Cardiac muscle cell (in vitro differentiated cells and primary cell): ENCODE measurements at places on chromosomes 11 and 22.
A peak's percentile ranks its signal among the peaks of the same experiment; 100 is the strongest.

GRCh38 chr11:86067009-86067850 is 1.7 kb downstream of the PICALM start:
- H3K4me1 ChIP-seq: peaks cover 32% of the 10 kb centered on the region
- H3K36me3 ChIP-seq: no peaks in the 10 kb centered on the region
- H3K27ac ChIP-seq: peak overlapping the region; percentile 100
- DNase-seq: no peak
- H3K4me3 ChIP-seq: peak overlapping the region; percentile 83

- H3K27me3 ChIP-seq: no peaks in the 10 kb centered on the region
- H3K36me3 ChIP-seq: no peaks in the 10 kb centered on the region
- peak overlapping the region; percentile 13 for H3K27ac ChIP-seq
- DNase-seq: peak; percentile 9
Observed at GRCh38 chr11:1304380-1304779, 5.1 kb downstream of the TOLLIP start.

DNA sequence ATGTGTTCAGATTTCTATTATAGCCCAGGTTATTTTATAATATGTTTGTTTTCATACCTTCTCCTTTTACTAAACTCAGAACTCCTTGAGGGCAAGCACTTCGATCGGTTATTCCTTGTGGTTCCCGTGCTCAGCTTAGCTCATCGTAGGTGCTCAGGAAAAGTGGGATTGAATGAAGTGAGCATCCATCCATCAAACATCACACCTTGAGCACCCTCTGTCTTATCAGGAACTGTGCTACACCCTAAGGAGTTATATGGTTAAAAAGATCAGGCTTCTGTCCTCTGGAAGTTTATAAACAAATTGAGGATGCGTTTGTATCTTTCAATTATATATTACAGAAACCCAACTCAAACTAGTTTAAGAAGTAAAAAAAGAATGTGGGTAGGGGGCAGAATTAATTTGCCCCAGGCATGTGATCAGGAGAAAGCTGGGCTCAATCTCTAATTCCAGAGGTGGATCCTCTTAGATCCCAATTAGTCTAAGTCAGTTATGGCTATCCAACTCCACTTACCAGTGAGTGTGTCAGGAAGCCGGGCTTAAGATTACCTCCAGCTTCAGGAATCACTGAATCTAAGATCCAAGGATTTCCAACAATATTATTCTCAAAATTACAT is 59.9 kb upstream of the RRAS2 start:
- no peaks in the 10 kb centered on the region for H3K27me3 ChIP-seq
- H3K27ac ChIP-seq: no peak overlapping the region
- no peaks in the 10 kb centered on the region for H3K4me1 ChIP-seq
- H3K4me3 ChIP-seq: no peak overlapping the region
- no peak for DNase-seq

- no peak overlapping the region for H3K27ac ChIP-seq
- H3K4me1 ChIP-seq: no peaks in the 10 kb centered on the region
Observed at GRCh38 chr11:127919206-127920000, 668.0 kb downstream of the ETS1 start.

GRCh38 chr11:44611687-44612434 is 46.4 kb downstream of the CD82 start:
- H3K4me3 ChIP-seq: no peak overlapping the region
- DNase-seq: no peak
- no peaks in the 10 kb centered on the region for H3K36me3 ChIP-seq
- H3K4me1 ChIP-seq: peaks cover 11% of the 10 kb centered on the region
- H3K27me3 ChIP-seq: no peaks in the 10 kb centered on the region
- H3K27ac ChIP-seq: no peak overlapping the region

DNA sequence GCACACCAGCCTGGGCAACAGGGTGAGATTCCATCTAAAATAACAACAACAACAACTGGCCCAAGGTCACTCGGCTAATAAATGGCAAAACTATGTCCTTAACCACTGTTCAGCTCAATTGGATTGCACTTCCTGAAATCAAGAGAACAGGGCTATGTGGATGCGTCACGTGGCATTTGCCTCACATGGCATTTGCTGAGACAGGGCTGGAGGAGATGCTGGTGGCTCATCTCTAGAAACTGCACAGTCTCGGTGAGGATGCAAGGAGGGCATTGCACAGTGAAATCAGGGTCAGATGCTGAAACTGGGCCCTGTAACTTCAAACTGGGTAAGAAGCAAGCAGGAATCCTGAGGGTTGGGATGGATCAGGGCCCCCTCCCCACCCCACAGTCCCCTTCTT is 171.9 kb downstream of the BUD13 start:
- H3K27ac ChIP-seq: no peak overlapping the region
- no peak for DNase-seq
- no peaks in the 10 kb centered on the region for H3K4me1 ChIP-seq
- no peak overlapping the region for H3K4me3 ChIP-seq
- H3K36me3 ChIP-seq: no peaks in the 10 kb centered on the region
- H3K27me3 ChIP-seq: no peaks in the 10 kb centered on the region

DNA sequence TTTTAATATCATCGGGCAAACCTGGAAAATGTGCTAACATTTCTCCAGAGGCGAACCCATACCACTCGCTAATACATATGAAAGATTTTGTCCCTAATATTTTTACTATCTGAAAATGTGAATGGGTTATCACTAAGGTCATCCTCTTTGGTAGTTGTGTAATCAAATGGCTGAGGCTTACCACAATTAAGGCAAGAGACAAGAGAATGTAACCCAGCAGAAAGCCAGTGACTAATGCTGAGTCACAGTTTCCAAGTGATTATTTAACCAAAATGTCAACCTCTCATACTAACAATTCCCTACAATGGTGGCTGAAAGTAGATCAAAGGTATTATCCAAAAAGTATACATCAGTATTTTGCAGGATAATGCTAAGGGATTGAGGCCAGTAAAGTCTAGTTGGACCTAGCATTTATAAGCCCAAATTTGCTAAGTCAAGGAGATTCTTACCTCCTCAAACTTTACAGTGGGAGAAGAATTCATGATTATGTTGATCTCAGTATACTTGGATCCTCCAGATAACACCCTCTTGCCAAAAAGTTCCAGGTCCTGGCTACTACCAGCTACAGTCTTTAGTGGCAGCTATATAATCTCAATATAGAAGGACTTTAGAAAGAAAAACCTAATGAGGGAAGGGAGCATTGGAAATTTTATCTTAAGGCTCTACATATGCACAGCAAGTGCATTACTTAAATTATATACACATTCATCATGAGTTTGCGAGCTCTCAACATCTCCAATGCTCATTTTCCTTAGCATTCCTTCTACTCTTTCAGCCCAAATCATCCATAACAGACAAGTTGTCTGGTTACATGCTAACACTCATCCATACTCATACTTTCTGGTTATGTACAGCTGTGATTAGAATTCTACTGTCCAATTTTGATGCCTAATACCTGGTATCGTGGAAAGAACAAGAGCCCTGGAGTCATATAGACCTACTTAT is 25.4 kb downstream of the SIK3 start:
- H3K27me3 ChIP-seq: no peaks in the 10 kb centered on the region
- no peaks in the 10 kb centered on the region for H3K36me3 ChIP-seq
- H3K27ac ChIP-seq: peak overlapping the region; percentile 42
- DNase-seq: peak; percentile 91
- H3K4me3 ChIP-seq: no peak overlapping the region
- H3K4me1 ChIP-seq: peaks cover 23% of the 10 kb centered on the region

- DNase-seq: no peak
- no peaks in the 10 kb centered on the region for H3K27me3 ChIP-seq
- H3K36me3 ChIP-seq: no peaks in the 10 kb centered on the region
- no peak overlapping the region for H3K4me3 ChIP-seq
- no peak overlapping the region for H3K27ac ChIP-seq
Observed at GRCh38 chr22:46481386-46481785, 56.0 kb downstream of the CELSR1 start.

DNA sequence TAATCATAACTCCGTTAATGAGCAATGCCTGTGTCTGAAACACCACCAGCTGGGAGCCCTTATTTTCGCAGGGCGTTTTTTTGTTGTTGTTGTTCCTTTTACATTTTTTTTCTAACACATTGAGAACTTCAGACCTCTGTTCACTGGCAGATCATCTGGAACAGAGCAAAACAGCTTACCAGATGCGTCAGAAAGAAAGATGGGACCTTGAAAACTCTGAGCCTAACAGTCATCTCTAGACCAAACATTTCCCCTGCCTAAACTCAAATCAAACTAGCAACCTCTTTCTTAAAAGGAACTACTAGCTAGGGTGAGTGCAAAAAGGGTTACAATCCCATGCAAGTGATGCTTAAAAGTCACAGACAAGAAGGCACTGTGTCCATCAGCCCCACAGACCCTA is 93.2 kb downstream of the PLEKHA7 start:
- no peak for DNase-seq
- no peak overlapping the region for H3K4me3 ChIP-seq
- no peak overlapping the region for H3K27ac ChIP-seq
- H3K4me1 ChIP-seq: peaks cover 25% of the 10 kb centered on the region
- H3K27me3 ChIP-seq: peaks cover 4% of the 10 kb centered on the region

DNA sequence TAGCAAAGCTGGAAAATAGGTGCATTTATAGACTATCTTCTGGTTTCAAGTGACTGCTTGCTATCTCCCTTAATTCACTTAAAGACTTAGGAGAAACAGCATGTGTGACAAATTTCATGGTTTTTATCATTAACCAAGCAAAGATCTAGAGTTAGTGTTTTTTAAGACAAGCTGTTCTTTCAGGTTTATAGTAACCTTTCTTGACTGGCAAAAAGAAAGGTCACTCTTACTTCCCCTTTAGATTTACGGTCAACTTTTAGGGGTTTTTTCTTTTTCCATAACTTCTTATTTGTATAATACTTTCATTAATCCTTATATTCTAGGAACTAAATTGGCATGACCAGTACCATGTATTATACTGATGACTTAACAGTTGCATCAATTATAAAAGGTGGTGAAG is 46.6 kb downstream of the KDM2A start:
- H3K27me3 ChIP-seq: no peaks in the 10 kb centered on the region

DNA sequence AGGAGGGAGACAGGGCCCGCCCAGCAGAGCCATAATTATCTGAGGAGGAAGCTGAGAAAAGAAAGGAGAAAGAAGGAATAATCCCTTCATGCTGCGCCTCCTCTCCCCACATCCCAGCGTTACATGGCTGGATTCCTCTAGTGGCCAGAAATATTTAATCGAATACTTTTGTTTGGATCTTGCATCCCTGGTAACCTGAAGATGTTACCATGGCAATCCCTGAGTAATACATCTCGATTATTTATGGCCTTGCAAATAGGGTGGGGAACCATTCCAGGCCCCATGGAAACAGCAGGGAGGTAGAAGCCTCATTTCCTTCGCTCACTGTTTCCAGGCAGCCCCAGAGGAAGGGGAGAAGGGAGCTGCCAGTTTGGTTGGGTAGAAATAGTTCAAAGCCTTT is 357.7 kb downstream of the BUD13 start:
- H3K36me3 ChIP-seq: no peaks in the 10 kb centered on the region
- no peaks in the 10 kb centered on the region for H3K27me3 ChIP-seq
- H3K27ac ChIP-seq: no peak overlapping the region
- DNase-seq: no peak

DNA sequence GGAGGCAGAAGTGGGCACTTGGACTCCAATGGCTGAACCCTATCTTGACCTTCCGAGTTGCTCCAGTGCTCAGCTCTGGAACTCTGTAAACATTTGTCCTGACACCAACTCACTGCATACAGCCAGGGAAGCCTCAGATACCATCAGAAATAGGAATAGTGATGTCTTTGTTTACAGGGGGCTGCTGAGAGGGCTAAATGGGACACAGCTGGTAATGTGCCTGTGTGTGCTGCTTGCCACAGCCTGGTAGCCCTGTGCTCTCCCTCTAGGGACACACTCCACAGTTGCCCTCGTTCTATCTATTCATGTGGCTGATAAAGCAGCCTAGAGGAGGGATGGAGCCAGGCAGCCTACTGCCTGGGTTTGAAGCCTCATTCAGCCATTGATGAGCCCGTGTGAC is 559.8 kb downstream of the MIAT start:
- no peak overlapping the region for H3K27ac ChIP-seq
- peaks cover 8% of the 10 kb centered on the region for H3K4me1 ChIP-seq
- no peak for DNase-seq
- no peak overlapping the region for H3K4me3 ChIP-seq

- peaks cover under 1% of the 10 kb centered on the region for H3K27me3 ChIP-seq
- H3K36me3 ChIP-seq: no peaks in the 10 kb centered on the region
- H3K4me3 ChIP-seq: no peak overlapping the region
- no peaks in the 10 kb centered on the region for H3K4me1 ChIP-seq
- DNase-seq: no peak
Observed at GRCh38 chr22:35549328-35549727, 8.7 kb downstream of the RASD2 start.

DNA sequence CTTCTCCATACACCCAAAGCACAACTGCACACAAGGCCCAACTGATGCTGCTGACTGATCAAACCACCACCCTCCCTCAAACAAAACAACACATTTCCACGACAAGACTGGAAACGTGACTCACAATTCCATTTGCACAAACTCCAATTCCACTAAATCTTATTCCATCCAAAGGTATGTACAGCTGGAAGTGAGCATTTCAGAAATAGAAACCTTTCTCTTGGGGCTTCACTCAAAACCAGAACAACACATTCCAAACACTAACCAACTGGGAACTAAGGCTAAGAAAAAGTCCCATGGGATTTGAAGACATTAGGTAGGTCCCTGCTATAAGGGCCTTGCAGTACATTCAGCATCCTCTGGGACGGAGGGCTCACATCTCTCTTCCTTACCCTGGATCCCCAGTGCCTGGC is 19.6 kb downstream of the MORC2 start:
- no peak overlapping the region for H3K4me3 ChIP-seq
- peaks cover 8% of the 10 kb centered on the region for H3K4me1 ChIP-seq
- DNase-seq: no peak
- peaks cover 65% of the 10 kb centered on the region for H3K36me3 ChIP-seq
- H3K27me3 ChIP-seq: no peaks in the 10 kb centered on the region
- no peak overlapping the region for H3K27ac ChIP-seq

DNA sequence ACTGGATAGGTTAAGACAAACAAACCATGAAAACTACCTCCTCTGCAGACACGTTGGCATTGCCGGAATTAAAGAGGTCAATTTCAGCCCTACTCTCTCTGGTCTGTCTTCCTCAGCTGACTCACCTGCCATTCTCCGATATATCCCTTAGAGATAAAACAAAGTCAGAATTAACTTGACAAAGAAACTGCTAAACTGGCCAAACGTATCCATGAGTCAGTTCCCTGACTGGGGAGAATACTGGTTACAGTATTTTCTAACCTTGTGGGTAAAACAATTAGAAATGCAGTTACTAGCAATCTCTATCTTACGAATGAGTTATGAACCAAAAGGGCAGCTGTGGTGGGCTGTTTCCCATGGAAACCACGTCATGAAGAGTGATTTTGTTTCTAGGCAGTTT is 96.2 kb downstream of the RDX start:
- H3K27ac ChIP-seq: peak overlapping the region; percentile 18
- peak; percentile 61 for DNase-seq
- H3K27me3 ChIP-seq: no peaks in the 10 kb centered on the region
- H3K4me3 ChIP-seq: no peak overlapping the region
- H3K4me1 ChIP-seq: peaks cover 19% of the 10 kb centered on the region
- H3K36me3 ChIP-seq: no peaks in the 10 kb centered on the region

GRCh38 chr11:95703049-95703448 is 86.5 kb downstream of the FAM76B start:
- DNase-seq: no peak
- no peak overlapping the region for H3K4me3 ChIP-seq
- H3K36me3 ChIP-seq: no peaks in the 10 kb centered on the region
